ENCODE measurements at places on chromosomes 5 and 9.

GRCh38 chr9:14136047-14136635 lies 177.8 kb downstream of the NFIB start:
- no peak for DNase-seq

DNA sequence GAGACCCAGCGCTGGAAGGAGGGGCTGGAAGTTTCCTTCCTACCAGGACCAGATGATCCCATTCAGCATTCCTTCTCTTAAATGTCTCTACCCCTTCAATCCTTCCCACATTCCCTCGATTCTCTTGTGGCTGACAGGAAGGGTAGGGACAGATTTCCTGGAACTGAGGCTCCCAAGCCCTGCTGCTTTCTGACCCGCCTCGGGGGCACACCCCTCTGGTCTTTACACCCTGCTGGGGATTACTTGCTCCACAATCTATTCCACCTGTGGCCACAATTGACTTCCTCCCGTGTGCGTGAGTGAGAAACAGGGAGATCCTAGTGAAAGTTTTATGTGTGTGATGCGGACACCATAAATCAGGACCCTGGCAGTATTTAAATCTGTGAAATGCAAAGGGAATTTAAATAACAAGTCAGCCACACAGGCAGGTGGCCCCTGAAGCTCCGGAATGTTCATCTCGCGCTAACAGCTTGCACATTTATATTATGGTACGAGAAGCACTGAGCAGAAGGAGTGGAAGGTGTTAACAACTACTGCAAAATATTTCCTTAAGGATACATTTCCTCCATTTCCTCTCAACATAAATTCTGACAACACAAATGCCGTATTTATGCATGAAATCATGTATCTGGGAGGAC lies 237.5 kb downstream of the SLIT3 start:
- DNase-seq = no peak

DNA sequence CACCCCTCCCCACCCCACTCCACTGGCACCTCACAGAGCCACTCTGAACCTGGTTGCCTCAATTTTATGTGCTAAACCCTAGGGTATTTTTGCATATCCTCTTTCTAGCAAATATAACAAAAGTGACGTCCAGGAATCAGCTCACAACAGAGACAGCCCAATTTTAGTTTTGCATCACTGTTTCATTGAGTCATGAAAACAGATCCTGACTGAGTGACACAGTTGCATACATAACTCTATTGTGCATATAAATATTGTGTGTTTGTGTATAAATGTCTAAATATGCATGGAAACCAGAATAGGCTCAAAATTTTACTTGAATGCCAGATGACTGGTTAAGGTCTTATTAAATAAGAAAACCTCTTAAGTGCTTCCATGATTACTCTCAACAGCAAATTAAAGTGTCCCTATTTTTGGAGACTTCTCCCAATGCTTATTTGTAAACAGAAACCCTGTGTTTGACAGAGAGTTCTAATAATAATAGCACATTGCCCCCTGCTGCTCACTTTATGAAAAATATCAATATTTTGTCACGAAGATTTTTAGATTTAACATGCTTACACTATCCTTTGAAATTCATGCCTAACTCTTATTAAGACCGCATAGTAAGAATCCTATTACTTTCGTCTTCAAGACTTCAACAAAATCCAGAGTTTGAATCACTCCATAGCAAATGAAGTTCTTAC lies 75.5 kb upstream of the PRRC1 start:
- no peak for DNase-seq

GRCh38 chr5:8577792-8578191 lies 708.8 kb downstream of the MTRR start:
- DNase-seq = no peak

GRCh38 chr5:61019642-61020041 lies 74.6 kb downstream of the NDUFAF2 start:
- no peak for DNase-seq

GRCh38 chr9:20557890-20558565 lies 64.3 kb downstream of the MLLT3 start:
- no peak for DNase-seq

GRCh38 chr5:59301727-59302126 lies 591.8 kb downstream of the PDE4D start:
- DNase-seq = no peak

DNA sequence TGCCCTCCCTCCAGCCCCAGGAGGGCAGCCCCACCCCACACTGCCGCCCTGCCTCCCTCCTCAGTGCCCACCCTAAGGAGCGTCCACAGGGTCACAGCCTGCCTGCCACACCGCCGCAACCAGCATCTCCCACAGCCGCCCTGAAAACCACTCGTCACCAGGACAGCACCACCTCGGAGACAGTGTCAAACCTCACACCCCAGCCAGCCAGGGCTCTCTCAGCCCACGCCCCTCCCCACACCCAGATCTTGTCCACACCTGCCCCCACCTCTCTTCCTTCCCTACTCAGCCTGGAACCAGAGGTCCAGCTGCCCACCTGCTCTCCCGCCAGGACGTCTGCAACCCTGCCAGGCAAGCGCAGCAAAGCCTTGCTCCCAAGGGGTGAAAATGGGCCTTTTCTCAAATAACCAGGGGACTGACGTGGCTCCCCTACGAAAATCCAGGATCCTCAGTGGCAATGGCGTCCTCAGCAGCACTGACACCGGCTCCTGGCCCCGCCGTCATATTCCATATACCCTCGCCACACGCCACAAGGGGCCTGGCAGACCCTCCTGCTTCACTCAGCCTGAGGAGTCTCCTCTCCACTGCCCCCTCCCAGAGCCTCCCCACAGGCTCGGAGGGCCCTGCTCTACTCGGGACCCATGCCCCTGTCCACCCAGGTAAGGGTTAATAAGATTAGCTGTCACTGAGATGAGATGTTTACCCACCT lies 71.0 kb upstream of the ADAMTS2 start:
- DNase-seq = no peak

- no peak for DNase-seq
These were observed 552.8 kb downstream of the SEMA5A start for GRCh38 chr5:8993031-8993430.

DNA sequence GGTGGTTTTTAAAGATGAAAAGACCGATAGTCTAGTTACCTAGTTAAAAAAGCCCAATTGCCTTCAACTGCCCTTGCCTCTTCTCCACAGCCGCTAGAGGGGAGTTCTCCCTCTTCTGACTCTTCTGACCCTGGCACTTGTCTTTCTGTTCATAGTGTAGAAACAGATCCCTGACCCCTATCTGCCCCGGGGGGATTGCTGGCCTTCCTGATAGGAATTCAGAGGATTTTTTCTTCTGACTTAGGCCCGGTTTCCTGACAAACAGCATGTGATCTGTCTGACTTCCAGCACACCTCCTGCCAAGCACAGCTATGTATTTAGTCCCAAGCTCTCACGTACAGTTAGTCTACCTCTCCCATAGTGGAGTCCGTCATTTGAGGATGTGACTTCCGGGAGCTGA lies 5.0 kb upstream of the TMEM268 start:
- DNase-seq = no peak

DNA sequence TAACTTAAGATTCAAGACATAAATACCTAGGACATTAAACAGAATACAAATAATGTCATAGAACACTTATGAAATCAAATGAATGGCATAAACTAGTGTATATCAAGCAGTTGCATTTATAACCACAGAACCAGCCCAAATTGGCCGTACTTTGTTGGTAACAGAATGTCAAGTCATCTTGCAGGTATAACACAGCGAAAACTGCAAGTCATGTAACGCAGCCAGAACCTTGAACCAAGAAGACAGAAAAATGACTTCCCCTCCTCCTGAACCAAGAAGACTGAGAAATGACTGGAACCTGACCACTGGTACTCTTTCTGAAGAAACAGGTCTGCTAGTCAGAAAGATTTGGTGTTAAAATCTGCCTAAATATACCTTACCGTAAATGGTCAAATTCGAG lies 38.9 kb downstream of the ANKRD31 start:
- no peak for DNase-seq

- no peak for DNase-seq
These were observed 1.5 kb upstream of the RNF145 start for GRCh38 chr5:159210846-159211245.

DNA sequence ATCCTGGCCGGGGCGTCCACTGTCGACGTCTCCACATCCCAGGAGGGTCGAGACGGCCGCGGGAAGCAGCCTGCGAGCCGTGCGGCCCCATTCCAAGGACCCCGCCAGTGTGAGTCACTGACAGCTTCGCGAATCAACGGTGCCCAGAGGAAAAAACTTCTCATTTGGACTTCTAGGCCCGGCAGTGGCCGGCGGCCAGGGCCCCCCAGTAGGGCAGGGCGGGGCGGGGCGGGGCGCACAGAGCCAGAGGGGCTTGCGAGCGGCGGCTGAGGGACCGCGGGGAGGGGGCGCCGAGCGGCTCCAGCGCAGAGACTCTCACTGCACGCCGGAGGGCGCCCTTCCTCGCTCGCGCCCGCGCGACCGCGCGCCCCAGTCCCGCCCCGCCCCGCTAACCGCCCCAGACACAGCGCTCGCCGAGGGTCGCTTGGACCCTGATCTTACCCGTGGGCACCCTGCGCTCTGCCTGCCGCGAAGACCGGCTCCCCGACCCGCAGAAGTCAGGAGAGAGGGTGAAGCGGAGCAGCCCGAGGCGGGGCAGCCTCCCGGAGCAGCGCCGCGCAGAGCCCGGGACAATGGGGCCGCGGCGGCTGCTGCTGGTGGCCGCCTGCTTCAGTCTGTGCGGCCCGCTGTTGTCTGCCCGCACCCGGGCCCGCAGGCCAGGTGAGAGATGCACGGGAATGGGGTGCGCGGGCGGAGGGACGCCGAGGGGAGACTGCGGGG lies at the start of gene F2R:
Gene F2R, plus strand, starts transcription at position 391 of the 720 bp plus-strand sequence. Its CDS starts 182 bp downstream, at position 573.
- no peak for DNase-seq

- no peak for DNase-seq
These were observed 132.8 kb upstream of the RAI14 start for GRCh38 chr5:34523387-34523726.
